Kidney (tissue), 22 donors: ENCODE measurements at places on chromosomes 12 and 14. TPM values are rescaled to one million over a fixed set of nuclear protein-coding genes. Genes with fewer than 3 reads are reported as not detected.

Gene KLRC4
- 1.4 TPM for total RNA-seq

Gene DNAJC22
- total RNA-seq = 16.2 TPM

Gene CLBA1
- total RNA-seq = 22.6 TPM

GRCh38 chr14:102075155-102075554, 11.7 kb downstream of the HSP90AA1 start:
- H3K4me1 ChIP-seq = no peaks in the 10 kb centered on the region
- H3K36me3 ChIP-seq = peaks cover 7% of the 10 kb centered on the region
- H3K27me3 ChIP-seq = no peaks in the 10 kb centered on the region
- H3K4me3 ChIP-seq = no peak overlapping the region

DNA sequence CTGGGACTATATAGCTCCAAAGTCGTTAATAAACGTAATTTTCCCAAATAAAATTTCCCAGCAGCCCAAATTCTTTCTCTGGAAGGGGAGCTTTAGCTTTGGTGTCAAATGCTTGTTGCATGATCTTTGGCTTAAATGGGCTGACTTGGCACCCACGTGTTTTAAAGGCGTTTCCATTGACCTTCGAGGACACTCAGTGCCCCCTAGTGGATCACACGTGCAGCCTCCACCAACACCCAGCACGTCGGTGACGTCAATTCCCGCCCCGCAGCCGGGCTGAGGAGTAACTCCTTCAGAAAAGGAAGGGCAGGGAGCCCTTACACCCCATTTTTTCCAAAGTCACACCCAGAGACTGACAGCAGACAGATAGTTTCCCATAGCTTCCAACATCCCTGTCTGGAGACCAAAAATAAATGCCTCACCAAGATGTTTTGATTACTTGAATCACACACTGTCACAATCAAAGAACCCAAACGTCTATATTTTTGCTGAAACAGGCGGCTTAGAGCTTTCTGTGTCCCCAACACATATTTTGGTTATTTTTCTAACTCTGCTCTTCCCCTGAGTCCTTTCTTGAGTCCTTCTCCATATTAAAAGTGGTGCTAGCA, 707.9 kb downstream of the AACS start:
- no peak overlapping the region for H3K4me3 ChIP-seq
- no peak for DNase-seq
- no peaks in the 10 kb centered on the region for H3K4me1 ChIP-seq
- no peak overlapping the region for H3K27ac ChIP-seq
- no peaks in the 10 kb centered on the region for H3K27me3 ChIP-seq
- H3K36me3 ChIP-seq = no peaks in the 10 kb centered on the region

DNA sequence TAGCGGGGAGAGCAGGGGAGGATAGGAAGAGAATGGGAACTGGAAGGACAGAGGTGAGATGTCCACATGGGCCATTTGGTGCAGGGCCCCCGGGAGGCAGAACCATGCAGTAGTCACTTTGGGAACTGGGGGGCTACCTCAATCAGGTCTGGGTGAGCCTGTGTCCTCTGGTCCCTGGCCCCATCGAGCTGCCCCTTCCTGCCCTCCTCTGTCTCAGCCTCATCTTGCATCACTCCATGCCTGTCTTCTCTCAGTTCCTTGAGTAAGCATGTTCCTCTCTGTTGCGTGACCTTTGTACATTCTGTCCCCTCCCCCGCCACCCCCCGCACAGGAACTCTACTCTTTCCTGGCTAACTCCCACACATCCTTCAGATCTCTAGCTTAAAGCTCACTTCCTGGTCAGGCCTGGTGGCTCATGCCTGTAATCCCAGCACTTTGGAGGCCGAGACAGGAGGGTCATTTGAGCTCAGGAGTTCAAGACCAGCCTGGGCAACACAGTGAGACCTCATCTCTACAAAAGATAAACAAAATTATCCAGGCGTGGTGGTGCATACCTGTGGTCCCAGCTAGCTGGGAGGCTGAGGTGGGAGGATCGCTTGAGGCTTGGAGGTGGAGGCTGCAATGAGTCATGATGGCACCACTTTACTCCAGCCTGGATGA, 23.2 kb downstream of the FOS start:
- peak overlapping the region; percentile 47 for H3K27ac ChIP-seq
- H3K4me3 ChIP-seq = no peak overlapping the region
- H3K4me1 ChIP-seq = no peaks in the 10 kb centered on the region
- DNase-seq = peak; percentile 86
- H3K36me3 ChIP-seq = no peaks in the 10 kb centered on the region
- H3K27me3 ChIP-seq = no peaks in the 10 kb centered on the region

- H3K27me3 ChIP-seq = no peaks in the 10 kb centered on the region
- H3K4me3 ChIP-seq = no peak overlapping the region
- H3K36me3 ChIP-seq = no peaks in the 10 kb centered on the region
These were observed 4.5 kb downstream of the DHRS2 start for GRCh38 chr14:23640524-23641141.
